Cortex of kidney (tissue), 1 donor: ENCODE measurements at places on chromosomes 5 and 9.

DNA sequence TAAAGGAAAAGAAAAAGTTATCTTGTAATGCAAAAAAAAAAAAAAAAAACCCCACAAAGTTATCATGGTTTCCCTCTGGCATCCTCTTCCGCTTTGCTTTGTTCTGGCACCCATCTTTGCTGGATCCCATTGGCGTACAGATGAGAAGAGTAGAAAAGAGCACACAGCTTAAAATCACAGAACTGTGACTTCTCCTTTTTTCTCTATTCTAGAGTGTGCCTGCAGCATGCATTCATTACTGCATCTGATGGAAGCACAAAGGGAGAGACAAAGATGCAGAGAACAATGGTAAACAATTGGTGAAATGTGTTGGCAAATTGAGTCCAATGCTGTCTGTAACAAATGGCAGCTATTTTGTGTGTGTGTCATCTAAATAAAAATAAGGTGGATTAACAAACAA lies 440.8 kb upstream of the PIK3R1 start:
- no peak for DNase-seq

GRCh38 chr9:29311221-29311620 lies 1737.9 kb upstream of the C9orf72 start:
- no peak for DNase-seq

DNA sequence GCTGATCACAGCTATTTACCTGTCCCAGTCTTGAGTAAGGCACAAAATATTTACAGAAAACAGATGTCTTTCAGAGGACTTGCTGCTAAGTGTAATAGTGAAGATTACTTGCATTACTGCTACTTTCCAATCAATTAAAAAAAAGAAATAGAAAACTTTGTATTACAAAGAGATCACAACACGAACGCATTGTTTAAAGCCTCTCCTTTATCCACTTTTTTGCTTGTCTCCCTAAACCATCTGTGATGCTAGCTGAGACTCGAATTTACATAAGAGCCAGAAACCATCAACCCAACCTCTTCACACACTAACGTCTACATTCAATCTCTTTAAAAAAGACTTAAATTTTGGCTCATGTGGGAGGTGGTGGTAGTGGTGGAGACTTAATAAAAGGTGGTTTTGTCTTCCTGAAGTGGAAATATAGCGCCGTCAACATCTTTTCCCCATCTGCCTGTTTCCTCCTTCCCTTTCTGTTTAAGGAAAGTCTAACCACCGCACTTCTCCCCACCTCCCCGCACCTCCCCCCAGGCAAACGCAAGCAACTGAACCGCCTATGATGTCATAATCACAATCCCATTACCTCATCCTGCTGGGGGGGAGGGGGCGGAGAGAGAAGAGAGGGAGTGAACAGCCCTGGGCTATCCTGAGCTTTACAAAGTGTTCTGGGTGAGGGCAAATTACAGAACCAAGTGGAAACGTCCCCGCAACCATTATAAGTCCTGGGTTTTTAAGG lies 948 bp upstream of the FAM53C start:
- no peak for DNase-seq

GRCh38 chr5:107805166-107805565 lies 134.4 kb upstream of the EFNA5 start:
- no peak for DNase-seq

GRCh38 chr9:133374612-133375115 lies 1.2 kb downstream of the SURF4 start:
- DNase-seq = no peak

- no peak for DNase-seq
These were observed 20.7 kb downstream of the TTC1 start for GRCh38 chr5:160029540-160030139.

DNA sequence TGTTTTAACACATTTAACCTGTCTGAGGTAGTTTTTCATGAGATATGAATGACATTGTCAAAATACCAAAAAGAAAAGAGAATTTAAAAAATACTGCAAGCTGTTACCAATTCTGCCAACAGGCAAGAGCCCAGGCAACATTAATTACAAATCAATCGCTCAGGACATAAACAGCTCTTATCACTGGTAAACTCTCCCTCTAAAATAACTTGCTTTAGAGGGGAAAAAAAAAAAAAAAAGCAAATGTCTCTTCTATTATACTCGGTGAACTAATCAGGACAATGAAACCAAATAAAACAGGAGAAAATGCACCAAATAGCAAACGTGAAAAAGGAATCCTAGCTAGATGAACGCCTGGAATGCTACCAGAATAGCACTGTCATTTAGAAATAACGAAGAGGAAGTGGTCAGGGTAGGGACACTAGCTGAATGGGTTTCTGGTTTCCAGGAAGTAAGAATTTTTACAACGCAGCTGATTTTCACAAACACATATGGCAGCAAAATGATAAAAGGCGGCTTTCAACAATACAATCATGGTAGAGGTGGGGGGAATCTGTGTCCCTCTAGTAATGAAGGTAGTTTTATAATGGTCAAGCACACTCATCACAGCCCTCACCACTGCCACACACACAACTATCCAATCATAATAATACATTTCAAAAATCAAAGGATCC lies 94.9 kb downstream of the DENND1A start:
- no peak for DNase-seq

- DNase-seq = no peak
These were observed 28.8 kb upstream of the IER5L start for GRCh38 chr9:129206905-129207304.

GRCh38 chr5:102483736-102484135 lies 15.1 kb downstream of the SLCO6A1 start:
- DNase-seq = no peak

- no peak for DNase-seq
These were observed 4.6 kb downstream of the EFNA5 start for GRCh38 chr5:107666051-107666655.

- DNase-seq = no peak
These were observed 30.2 kb upstream of the BOD1 start for GRCh38 chr5:173646692-173647091.

GRCh38 chr5:41600731-41601130 lies 90.3 kb upstream of the PLCXD3 start:
- DNase-seq = no peak

DNA sequence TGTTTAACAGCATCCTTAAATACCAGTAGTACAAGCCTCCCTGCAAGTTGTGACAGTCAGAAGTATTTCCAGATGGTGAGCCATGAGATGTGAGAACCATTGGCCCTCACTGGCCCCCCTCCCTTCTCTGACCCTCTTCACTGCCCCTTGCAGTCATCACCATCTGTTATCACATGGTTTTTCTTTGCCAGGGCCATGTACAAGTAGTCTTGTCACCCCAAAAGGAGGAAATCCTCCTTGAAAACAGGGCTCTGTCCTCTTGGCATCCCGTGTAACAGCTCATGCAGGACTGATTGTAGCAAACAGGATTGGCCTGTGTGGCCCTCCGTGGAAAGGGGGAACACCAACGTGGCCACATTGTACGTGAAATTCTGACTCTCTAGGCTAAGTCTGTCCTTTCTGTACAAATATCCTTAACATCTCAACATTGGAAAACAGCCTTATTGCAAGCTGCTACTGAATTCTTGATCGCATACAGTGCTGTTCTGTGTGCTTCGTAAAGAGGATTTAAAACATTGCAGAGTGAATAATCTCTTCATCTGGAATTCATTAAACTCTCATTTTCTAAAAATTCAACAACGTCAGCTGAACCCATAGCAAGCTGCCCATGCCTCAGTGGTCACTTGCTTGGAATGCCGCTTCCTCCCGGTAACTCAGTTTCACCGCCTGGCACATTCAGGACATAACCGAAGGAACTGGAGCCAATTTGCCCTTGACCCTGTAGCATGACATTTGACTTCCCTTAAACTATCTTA lies 171.7 kb downstream of the ATPSCKMT start:
- DNase-seq = no peak

DNA sequence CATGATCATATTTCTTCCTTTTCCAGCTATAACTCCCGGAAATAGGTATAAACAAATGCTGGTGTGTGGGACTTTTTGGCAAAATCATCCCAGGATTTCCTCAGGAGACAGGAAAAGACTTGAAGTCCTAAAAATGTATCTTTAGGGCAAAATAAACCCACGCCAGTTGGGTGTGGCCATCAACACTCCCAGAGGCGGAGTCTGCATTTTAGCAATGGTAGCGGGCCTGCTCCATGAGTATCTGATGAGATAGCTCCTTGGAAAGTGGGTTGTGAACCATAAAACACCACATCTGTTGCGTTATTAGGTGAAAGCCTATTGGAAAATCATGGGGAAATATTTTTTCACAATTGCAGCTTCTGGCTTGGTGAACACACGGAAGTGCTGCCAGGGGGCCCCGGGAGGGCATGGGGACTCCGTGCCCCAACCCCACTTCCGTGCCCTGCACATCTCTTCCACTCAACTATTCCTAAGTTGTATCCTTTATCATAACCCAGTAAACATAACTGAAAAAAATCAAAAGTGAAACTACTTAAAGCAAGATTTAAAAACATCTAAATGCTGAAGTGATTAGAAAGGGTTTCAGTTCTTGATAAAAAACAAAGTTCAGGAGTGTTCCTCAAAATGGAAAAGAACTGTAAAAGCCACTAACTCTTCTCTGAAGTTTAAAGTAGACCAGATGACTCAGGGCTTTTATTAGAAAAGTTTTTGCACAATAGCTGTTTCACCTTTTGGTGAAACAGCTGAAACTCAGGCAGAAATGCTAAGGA lies 111.2 kb downstream of the LRRC70 start:
- DNase-seq = no peak

GRCh38 chr9:14111696-14112095 lies 202.2 kb downstream of the NFIB start:
- no peak for DNase-seq

GRCh38 chr5:151469386-151469785 lies 22.0 kb downstream of the SLC36A1 start:
- DNase-seq = no peak

DNA sequence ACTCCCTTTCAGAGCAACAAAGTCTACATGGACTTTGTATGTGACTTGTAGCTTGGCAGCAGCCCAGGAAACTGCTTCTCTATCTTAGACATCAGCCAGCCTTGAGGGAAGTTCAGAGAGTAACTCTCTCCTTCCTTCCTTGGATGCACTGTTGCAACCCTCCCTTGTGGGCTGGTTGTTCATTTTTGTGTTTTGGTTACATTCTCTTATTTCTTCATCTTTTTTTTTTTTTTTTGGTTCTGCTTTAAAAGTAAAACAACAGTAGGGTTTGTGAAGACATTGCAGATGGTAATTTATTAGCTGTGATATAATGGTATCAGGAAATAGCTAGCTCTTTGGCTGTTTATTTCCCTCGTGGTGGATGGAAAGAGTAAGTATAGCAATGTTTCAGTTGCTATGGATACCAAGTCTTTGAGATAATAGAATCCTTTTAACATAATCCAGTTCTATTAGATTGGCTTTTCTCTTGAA lies 97.9 kb upstream of the MAMDC2 start:
- no peak for DNase-seq

DNA sequence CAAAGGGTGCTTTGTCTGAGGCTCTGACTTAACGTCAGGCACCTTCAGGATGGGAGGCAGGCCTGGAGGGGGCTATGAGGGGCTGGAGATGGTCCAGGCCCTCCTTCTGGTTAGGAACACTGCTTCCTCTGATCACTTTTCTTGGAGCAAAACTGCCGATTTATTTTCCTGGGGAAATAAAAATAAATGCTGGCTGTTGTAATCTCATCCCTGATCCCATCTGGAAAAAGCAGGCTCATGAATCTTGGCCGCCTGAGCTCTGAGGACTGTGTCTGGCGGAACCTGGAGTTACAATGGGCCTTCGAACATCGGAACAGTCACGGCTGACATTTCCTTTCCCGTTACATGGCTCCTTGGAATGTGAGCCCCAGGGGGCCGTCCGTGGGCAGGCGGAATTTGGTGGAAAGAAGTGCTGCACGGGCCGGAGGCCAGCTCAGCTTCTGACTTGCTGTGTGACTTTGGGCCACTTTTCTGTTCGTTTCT lies 157.8 kb downstream of the RGS3 start:
- DNase-seq = no peak

DNA sequence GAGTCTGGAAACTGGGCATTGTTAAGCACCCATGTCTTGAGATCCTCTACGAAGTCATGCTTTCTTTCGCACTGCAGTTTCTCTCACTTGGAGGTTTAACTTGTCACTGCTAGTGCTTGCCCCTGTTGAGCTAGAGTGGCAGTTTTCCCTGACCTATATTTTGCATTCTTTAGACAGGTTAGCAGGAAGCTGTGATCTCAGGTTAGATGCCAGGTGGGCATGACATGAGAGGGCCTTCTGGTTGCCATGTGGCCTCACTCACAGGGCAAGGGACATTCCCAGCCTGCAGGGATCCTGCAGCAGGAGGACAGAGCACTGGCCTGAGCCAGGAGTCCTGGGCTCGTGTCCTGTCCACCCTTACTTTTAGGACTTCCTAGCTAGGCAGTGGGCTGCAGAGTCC lies 28.6 kb downstream of the SLC36A1 start:
- DNase-seq = no peak

- DNase-seq = no peak
These were observed 18.0 kb upstream of the DUSP1 start for GRCh38 chr5:172788771-172789686.

- no peak for DNase-seq
These were observed 31.2 kb downstream of the KCNMB1 start for GRCh38 chr5:170357955-170358444.

DNA sequence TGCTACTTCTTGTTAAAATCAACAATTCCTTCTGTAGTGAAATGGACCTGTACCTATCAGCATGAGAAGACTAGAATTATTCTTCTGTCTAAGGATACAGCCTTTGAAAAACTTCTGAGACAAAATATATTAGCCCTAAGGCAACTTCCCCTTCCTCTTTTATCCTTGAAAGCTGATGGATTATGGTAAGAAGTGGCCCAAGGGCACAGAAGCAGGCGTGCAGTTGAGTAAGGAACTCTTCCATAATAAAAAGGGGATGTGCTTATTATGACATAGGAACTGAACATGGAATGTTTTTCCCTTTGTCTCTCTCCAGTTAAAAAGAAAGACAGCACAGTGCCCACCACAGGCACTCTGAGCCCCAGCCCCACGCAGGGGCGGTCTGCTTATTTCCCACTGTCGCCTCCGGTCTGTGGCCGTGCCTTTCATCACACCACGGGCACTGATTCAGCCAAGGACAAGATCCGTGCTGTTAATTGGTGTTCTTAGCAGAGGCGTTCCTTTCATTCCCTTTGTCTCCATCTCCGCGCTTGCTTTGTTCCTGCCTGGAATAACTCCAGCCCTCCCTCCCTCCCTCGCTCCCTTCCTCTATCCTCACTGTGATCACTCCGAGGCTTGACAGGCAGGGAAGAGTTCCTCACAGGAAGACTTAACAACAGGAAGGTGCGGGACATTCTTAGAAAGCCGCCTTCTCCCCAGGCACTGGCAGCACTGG lies 135.9 kb upstream of the OTULINL start:
- no peak for DNase-seq

GRCh38 chr5:92505925-92506324 lies 1075.1 kb downstream of the NR2F1-AS1 start:
- DNase-seq = no peak

GRCh38 chr5:10257870-10258269 lies 7.8 kb downstream of the CCT5 start:
- no peak for DNase-seq

- DNase-seq = no peak
These were observed 445.5 kb upstream of the WWC1 start for GRCh38 chr5:167845952-167846351.

- DNase-seq = no peak
These were observed at the start of gene GOLM1 for GRCh38 chr9:86098824-86099700. Gene GOLM1, minus strand, starts transcription at chr9:86099558. Its CDS starts 20,238 bp downstream, at chr9:86079320.

- no peak for DNase-seq
These were observed 653.4 kb downstream of the ANXA1 start for GRCh38 chr9:73805111-73805510.

GRCh38 chr5:143213231-143213850 lies 190.1 kb downstream of the NR3C1 start:
- no peak for DNase-seq
